ENCODE measurements at places on chromosomes 6 and 20.

GRCh38 chr20:17845701-17846475, 122.7 kb downstream of the SNX5 start:
- DNase-seq = no peak

DNA sequence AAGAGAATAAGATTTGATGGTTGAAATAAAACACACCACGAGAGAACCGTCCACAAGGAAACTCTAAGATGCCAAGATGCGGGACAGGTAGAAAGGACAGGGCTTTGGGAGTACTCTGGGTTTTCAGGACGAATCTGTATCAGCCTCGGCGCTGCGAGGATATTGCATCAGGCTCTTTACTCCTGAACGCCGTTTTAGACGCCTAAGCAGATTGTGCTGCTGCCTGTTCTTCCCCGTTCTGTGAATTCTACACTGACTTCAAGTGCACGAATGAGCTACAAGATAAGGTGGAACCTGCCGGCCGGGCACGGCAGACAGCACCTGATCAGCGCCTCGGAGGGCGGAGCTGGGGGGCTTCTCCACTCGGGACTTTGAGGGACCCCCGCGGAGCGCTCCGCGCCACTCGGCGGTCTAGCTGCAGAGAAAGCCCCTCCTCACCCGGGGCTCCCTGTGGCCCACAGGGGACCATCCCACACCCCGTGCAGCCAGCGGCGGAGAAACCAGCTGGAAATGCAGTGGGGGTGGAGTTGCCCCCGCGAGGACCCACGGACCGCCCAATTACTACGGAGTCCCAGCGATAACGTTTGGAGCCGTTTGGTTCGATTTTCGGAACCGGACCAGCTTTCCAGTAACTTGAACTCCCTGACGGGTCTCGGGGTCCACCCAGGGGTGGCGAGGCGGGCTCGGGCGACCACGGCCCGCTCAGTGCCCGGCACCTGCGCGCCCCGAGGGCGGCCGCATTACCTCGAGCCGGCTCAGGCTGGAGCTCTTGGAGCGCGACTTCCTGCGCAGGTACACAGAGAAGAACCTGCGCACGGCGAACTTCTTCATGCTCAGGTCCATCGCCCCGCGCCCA, 646 bp downstream of the RPS6KA2 start:
- no peak for DNase-seq

DNA sequence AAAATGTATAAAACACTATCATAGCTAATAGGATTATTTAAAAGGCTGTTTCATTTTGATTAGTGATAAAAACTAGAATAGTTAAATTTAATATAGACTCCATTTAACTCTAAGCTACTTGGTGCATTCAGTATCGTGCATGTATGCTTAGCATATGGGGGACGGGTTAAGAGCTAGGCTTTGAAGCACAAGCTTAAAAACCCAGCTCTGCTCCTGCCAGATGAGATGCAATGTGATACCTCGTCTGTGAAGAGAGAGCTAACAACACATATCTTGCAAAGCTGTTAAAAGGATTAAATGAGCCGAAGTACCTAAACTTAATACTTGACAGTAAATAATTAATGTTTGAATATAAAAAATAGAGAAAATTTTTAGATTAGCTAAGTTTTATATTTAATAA, 42.2 kb downstream of the DTNBP1 start:
- no peak for DNase-seq

- no peak for DNase-seq
Measured at GRCh38 chr6:145091586-145092142, 643.7 kb downstream of the EPM2A start.

GRCh38 chr20:58340853-58341252, 31.3 kb downstream of the RAB22A start:
- DNase-seq = no peak

GRCh38 chr6:154127657-154128056, 88.6 kb downstream of the OPRM1 start:
- no peak for DNase-seq

DNA sequence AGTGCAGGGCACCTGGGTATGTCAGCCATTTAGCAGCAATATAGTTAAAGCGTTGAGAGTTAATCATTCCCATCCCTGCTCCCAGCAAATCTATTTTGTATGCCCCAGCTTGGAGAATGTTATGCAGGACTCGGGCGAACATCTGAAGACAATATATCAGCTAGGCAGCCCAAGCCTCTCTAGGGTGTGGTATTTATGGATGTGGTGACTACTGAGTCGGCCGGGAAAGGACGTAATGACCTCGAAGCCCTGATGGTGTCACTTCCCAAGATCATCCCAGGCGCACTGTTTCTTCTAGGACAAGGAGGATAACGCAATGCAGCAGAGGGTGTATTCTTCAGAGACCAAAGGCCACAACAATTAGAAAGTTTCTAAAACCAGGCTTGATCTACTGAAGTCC, 63.6 kb upstream of the FAM184A start:
- DNase-seq = no peak

DNA sequence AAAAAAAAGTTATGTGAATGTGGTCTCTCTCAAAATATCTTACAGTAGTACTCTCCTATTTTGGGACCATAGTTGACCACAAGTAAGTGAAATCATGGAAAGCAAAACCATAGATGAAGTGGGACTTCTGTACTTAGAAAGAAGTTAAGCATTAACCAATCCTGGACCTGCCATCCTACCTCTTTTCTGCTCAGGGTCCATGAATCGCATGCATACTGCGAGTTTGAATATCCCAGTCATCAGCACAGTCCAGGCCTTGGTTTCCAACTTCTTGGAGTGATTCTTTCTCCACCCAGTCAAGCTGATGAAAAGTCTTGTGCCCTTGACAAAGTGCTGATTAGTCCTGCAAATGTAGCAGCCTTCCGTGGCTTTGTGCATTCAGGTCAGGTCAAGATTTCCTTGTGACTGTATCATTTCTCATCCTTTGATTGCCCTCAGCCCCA, 46.0 kb downstream of the RNF217 start:
- DNase-seq = no peak

- DNase-seq = peak; percentile 75
Measured at GRCh38 chr6:45827952-45828530, 187.6 kb downstream of the CLIC5 start.

DNA sequence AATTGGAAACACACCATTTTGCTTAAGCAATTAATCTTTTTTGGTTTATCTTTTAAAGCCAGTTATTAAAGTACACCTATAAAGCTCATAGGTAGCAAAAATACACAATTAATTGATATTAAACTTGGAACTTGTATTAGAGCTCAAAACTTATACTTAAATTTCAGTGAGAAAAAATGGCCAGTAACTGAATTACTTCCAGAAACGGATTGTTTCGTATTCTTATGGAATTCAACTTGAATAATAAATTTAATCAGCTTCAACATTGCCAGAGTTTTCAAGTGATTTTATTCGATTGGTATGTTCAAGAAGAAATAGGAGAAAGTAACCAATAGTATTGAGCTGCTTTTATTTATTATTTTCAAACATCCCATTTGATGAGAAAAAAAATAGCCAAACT, 112.7 kb upstream of the PDE10A start:
- DNase-seq = no peak

All from H4 (cell line).